Activated effector memory CD4-positive, alpha-beta T cell treated with anti-CD3 and anti-CD28 coated beads, Interleukin-2, amount 50 U/mL, for 16 hours (primary cell): ENCODE measurements at places on chromosomes 3 and 15.

GRCh38 chr15:39512643-39513042 lies 68.2 kb upstream of the THBS1 start:
- DNase-seq, result no peak

- peak; percentile 77 for DNase-seq
Measured at GRCh38 chr15:45199136-45199810, 11.5 kb upstream of the SHF start.

GRCh38 chr3:49469037-49469935 lies 781 bp upstream of the DAG1 start:
- DNase-seq, result no peak

GRCh38 chr3:80297720-80298119 lies 529.9 kb upstream of the ROBO1 start:
- no peak for DNase-seq

GRCh38 chr15:50377867-50378751 lies 23.1 kb upstream of the GABPB1 start:
- no peak for DNase-seq

DNA sequence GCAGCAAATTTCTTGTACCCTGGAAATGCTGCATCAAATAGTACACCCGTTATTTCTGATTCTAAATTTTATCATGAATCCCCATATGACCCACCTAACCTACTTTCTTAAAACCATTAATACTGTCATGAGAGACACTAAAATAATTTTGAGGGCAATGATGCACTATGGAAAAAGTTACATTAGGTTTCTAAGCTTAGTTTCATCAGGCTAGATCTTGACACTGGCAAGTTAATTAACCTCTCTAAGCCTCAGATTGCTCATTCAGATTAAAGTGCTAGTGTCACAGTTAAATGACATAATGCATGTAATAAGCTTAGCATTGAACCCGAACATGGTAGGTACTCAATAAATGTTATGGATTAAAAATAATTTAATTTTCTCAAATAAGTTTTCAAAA lies 8.2 kb downstream of the GOLIM4 start:
- DNase-seq, result no peak

DNA sequence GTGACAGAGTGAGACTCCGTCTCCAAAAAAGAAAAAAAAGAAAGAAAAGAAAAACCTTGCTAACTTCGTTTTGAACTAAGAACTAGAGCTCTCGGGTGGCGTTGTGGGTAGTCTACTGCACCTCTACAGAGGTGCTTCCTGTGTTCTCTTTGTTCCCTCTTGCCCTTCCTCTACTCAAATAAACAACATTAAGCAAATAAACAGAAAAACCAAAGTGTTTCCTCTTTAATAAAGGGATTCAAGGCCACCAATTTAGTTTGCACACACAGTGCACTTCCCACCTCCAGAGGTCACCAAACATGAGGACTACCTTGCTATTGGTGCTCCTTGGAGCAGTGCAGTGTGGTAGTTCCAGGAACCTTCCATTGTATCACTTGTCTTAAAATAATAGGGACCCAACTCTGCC lies 354.2 kb upstream of the TBL1XR1 start:
- DNase-seq, result no peak

DNA sequence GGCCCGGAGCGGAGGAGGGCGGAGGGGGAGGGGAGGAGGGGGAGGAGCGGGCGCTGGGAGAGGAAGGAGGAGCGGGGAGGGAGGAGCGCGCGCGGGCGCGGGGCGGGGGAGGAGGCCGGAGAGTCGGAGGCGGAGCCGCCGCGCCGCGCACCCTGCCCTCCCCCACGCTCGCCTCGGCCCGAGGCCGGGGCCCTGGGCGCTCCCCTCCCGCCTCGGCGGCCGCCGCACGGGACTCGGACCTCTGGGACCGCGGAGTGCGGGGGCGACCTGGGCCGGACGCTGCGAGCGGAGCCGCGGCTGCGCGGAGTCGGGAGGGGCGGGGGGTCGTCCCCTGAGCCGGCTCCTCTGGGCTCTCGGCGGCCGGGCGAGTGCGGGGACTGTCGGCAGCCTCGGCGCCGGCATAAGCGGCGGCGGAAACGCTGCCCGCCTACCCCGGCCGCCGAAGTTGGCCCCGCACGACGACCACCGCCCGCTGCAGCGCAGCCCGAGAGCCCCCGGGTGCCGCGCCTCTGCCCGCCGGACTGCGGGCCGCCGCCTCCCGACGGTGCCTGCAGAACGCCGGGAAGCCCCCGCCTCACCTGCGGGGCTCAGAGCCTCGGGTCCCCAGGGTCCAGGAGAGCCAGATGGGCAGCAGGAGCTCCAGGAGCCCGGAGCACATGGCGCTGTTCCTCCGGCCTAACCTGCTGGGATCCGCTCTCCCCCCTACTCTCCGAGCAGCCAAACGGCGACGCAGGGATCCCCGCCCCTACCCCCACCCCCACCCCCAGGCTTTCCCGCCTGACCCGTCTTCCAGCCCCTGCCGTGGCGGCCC lies 406 bp upstream of the GABRB3 start:
- DNase-seq, result no peak

DNA sequence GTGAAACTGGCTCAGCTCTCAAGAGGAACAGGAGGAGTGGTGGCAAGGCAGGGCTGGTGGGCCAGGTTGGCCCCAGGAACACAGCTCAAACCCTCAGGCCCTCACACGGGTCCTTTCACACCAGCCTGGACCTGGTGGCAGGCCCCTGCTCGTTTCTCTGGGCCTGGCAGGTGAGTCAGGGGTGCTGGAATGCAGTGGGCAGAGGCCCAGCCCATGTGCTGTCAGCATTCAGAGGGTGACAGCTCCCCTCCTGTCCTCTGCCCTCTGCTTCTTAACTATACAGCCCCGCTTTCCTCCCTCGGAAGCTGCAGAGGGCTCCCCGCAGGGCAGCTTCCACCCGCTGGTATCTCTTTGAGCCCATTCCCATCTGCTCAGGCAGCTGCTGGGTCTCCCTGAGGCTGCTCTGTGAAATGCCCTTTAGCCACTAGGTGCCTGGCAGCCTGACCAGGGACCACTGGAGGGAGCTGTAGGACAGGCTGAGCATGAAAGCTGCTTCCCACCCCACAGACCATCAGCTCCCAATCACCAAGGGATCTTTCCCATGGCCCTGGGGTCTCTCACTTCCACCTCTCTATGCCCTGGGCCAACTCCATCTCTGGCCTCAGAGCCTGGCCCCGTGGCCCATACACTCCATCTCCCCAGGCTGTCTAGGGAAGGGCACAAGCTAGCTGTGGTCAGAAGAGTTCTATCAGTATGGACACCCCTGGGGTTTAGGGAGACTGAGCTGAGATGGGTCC lies 24.8 kb downstream of the SHF start:
- DNase-seq, result peak; percentile 83

DNA sequence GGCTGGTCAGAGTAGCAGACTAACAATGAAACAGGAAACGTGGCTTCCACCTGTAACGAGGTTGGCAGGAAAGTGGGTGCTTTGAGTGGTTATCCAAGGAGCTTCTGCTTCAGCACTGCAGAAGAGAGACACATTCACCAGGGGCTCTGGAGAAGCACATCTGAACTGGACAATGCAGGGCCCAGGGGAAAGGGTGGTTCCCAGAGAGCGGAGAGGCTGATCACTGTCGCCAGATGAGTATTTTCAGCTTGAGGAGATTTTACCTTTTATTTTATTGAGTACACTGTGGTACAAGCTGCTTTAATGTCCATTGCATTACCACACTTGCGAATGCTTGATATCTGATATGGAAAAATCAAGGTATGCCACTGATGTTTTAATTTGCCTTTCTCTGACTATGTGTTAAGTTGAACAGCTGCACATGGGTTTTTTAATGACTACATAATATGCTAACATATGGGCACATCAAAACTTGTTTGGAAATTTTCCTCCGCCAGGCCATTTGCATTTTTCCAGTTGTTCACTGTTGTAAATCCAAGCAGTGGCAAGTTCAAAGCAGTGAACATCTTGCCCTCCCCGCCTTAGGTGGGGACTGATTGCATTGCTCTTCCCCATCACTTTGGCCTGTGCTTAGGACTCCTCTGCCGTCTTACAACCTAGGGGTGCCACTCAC lies 52.1 kb downstream of the LRTM1 start:
- DNase-seq, result no peak

DNA sequence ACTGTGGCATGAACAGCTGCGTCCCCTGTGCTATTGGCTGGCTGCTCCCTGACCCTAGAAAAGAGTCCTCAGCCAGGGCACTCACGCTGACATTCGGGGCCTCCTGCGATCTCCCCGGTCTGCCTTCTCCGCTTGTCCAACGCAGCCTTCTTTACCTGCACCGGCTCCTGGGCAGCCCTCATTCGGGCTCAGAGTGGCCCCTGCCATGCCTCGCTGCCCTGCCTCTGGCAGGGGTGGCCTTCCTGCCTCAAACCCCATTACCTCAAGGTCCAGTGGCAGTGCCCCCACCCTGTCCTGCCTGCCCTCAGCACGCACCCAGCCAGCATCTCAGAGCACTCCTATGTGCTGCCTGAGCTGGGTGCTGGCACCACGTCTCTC lies 86.5 kb downstream of the TBC1D2B start:
- DNase-seq, result no peak

- DNase-seq, result no peak
Measured at GRCh38 chr3:168653255-168653654, 557.5 kb upstream of the GOLIM4 start.
